ENCODE measurements at places on chromosomes 3 and 15.

DNA sequence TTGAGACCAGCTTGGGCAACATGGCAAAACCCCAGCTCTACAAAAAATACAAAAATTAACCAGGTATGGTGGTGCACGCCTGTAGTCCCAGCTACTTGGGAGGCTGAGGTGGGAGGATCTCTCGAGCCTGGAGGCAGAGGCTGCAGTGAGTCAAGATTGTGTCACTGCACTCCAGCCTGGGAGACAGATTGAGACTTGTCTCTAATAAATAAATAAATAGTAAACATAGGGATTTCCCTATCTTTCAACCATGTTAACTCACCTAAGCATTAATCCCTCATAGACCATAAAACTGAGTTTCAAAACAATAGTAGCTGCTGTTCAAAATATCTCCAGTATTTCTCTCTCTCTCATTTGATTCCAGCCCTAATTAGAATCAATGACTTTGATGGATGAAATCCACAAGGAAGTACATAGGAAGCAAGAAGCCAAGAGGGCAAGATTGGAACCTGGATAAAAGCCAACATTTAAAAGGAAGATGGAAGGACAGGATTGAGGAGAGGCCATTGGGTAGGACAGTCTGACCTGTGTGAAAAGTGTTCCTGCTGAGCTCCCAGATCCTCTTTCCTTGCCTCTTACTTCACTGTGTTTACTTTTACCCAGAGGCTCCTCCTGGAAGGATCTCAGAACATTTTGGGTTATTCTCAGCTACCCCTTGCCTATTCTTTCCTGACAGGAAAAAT, 12.4 kb upstream of the TTBK2 start:
- DNase-seq: no peak

- DNase-seq: no peak
Measured at GRCh38 chr3:96760956-96761355, 53.4 kb upstream of the EPHA6 start.

- no peak for DNase-seq
Measured at GRCh38 chr3:16861432-16861831, 23.3 kb upstream of the PLCL2 start.

DNA sequence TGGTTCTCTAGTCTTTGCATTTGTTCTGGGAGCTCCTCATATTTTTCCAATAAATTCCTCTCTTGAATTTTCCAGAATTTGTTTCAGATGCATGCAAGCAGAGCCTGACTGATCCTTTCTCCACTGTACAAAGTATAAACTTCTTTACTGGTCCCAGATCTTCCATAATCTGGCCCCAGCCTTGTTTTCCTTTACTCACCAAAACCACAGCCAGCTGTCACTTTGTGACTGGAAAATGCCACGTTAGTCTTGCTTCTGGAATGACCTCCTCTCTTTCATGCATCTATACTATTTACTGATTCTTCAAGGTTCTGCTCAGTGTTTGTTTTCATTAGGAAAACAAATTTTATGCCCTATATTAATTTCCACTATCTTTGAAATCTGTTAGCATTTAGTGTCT, 60.4 kb upstream of the SPPL2A start:
- DNase-seq: no peak

DNA sequence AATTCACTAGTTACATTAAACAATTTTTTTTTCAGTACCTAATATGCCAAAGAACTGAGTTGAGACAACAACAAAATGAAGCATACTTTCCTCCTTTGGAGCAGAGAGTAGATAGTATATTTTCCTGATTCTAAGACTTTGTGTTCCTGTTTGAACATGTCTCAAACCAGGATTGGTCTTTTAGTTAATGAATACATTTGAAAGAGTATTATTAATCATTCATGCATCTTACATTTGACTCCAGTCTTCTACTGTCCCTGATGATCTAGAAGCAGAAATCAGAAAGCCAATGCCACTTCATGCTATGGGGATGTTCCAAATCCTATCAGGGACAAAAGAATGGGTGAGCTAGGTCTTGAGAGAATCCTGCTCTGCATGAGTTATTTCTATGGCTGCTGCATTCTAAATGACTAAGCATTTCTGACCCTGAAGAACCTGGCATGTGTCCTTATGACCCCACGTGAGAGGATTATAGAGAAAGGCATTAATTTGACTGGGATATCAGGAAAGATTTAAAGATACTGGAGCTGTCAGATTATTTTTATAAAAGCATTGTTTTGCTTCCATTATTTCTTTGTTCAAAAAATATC, 32.9 kb upstream of the MBNL1 start:
- no peak for DNase-seq

DNA sequence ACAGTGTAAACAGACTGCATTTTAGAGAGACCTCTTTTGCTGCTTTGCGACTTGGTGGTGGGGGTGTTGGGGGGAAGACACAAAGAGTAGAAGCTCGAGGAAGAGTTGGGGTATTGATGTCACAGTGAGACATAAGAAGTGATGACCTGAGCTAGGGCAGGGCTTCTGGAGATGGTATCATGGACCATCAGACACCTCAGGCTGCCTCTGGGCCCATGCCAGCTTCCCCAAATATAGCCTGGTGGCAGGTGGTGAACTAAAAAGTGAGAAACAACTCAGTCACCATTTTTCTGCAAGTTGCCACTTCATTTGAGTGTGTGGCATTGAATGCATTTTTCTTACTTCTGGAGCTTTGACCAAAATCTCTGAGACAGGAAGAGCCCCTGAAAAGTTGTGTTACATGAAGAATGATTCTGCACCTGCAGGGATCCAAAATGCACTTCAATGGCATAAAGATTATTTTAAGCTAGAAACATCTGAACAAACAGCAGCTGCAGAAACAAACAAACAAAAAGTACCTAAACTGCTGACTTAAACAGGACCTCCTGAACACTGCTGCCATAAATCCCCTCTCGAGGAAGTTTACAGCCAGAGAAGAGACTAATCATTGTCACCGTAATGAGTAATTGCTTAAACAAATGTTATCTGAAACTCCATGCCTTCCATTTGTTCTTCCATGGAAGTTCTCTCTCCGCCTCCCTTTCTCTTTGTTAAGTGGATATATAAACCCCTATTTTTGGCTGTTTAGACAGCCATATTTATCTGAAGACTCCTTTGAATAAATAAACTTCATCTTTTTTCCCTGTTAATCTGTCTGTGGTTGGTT, 15.2 kb upstream of the XIRP1 start:
- no peak for DNase-seq

Data from activated CD8-positive, alpha-beta memory T cell treated with anti-CD3 and anti-CD28 coated beads for 4 hours (primary cell).